ENCODE measurements at places on chromosomes 4 and X. TPM values are rescaled to one million over a fixed set of nuclear protein-coding genes. Genes with fewer than 3 reads are reported as not detected.

GRCh38 chr4:8371596-8371995 lies 68.9 kb downstream of the ACOX3 start:
- H3K27me3 ChIP-seq = no peaks in the 10 kb centered on the region
- H3K4me1 ChIP-seq = no peaks in the 10 kb centered on the region
- no peak overlapping the region for H3K27ac ChIP-seq
- no peaks in the 10 kb centered on the region for H3K36me3 ChIP-seq

DNA sequence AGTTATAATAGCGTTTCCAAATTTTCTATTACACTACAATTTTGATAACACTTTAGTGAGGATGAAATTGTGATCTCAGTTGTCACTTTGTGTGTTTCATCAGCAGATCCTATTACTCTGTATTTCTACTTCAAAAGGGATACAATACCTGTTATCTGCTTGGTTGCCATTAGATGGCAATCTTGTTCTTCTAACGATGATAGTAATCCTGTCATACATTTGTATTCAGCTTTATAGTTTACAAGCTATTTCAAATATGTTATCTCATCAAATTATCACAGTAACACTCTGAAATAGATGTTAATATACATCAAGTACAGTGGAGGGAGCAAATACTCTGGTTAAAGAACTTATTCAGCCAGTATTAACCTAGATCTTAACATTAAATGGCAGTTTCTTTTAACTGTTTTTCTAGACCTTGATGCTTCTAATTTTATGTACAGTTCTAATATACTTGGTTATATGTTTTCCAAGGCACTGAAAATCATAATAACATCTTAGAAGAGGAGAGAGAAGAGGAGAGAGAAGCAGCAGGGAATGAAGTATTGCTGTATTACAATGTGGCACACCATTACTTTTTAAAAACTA lies 292.0 kb downstream of the CCSER1 start:
- no peak overlapping the region for H3K27ac ChIP-seq
- no peak for DNase-seq
- no peak overlapping the region for H3K4me3 ChIP-seq
- no peaks in the 10 kb centered on the region for H3K4me1 ChIP-seq
- no peaks in the 10 kb centered on the region for H3K36me3 ChIP-seq
- no peaks in the 10 kb centered on the region for H3K27me3 ChIP-seq

Gene TEX13C
- total RNA-seq = not detected

Gene RTL3
- 1.0 TPM for total RNA-seq

Gene GUCY1A1
- total RNA-seq = 50.3 TPM

DNA sequence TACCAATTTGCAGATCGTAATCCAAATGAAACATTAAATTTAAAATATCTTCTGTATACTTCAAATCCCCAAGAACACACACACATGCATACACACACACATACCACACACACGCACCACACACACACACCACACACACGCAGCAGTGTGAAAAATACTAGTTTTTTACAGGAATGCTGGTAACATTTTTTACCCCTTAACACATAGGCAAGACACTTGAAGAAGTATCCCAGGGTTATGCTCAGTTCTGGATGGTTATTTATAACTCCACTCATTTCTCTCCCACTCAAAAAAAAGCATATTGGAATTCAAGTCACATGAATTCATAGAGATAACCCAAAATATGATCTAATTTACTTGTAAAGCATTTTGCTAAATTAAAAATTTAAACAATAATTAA lies 325.5 kb upstream of the SLC7A11 start:
- no peaks in the 10 kb centered on the region for H3K4me1 ChIP-seq
- H3K27ac ChIP-seq = no peak overlapping the region
- H3K4me3 ChIP-seq = no peak overlapping the region
- DNase-seq = no peak

All from uterus (tissue), 4 donors.